ENCODE measurements at places on chromosomes 5 and 9. TPM values are rescaled to one million over a fixed set of nuclear protein-coding genes. Genes with fewer than 3 reads are reported as not detected.

TAS2R1 gene
- total RNA-seq = not detected

SHISAL2B gene
- total RNA-seq = not detected

ELP1 gene
- total RNA-seq = 30.1 TPM

SGCD gene
- total RNA-seq = not detected

QSOX2 gene
- total RNA-seq = 28.5 TPM

ABO gene
- total RNA-seq = not detected

CDO1 gene
- not detected for total RNA-seq

LCN1 gene
- not detected for total RNA-seq

CATSPER3 gene
- total RNA-seq = 0.50 TPM

PCSK1 gene
- total RNA-seq = not detected

CDKN2B-AS1 gene
- total RNA-seq = 0.93 TPM

All from activated T-helper 17 cell treated with anti-CD3 and anti-CD28 coated beads, Interleukin-2, amount 50 U/mL, for 72 hours (primary cell).